Hematopoietic multipotent progenitor cell treated with erythropoietin and hydrocortisone succinate and interleukin-3 and kit ligand, for 6 days (in vitro differentiated cells): ENCODE measurements at places on chromosomes 6 and 20.

DNA sequence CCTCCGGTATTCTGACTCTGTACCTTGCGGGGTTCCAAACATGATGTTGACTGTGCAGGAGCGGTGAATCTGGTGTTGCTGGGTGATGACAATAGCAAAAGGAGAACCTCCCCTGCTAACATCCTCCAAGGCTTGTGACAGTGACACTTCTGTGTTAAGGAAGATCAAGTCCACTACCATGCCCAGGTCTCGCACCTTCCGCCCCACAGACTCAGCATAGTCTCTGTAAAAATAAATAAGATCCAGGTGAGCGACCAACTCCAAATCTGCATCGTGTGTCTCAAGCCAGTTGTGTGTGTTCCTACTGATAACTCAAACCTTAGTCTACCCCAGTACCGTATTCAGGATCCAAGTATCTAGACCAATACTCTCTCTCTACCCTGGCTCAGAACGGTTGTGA, 24.8 kb downstream of the NCOA5 start:
- DNase-seq = no peak

DNA sequence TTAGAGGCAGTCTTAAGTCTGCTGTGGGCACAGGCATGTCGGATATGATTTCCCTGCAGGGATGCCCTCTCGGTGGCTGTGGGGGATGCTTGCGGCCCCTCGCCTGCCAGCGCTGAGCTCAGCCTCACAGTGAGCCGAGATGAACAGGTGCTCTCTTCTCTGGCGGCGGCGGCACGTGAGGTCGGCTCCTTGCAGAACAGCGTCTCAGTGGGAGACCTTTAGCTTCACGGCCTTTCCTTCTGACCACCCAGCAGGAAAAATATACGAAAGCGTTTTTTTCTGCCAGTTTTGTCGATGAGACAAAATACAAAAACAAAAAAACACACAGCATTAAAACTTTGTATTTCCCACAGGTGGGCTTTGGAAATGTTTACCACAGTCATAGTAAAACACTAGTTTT, 23.6 kb downstream of the FOXA2 start:
- DNase-seq = no peak

DNA sequence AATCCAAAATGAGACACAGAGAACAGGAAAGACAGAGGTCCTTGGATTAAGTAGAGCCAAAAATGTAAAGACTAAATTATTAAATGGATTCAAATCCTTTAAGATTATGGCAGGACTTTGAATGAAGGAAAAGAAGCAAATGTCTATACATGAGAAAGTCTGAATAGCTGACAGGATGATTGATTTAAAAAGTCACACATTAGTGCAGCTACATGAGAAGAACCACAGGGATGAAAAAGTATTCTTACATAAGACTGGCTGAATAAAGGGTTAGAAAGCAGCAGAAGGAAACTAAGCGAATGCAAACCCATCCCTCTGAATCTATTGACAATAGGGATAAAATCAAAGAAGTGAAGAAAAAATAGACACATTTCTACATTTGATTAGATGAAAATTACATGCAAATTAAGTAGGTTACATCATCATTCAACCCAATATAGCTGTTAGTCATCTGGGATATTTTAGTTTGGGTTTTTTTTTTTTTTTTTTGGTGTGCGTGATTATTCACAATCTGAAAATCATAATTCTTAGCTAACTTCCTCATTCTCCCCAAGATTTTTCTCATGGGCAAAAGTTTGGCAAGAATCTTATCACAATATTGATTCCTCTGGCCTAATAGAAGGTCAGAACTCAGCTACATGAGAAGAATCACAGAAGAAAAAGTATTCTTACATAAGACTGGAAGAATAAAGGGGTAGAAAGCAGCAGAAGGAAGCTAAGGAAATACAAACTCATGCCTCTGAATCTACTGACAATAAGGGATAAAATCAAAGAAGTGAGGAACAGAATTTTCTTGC, 845.4 kb downstream of the HACE1 start:
- DNase-seq = no peak

- DNase-seq = peak; percentile 46
Observed at GRCh38 chr6:166318649-166319600, 10.7 kb upstream of the PRR18 start.

DNA sequence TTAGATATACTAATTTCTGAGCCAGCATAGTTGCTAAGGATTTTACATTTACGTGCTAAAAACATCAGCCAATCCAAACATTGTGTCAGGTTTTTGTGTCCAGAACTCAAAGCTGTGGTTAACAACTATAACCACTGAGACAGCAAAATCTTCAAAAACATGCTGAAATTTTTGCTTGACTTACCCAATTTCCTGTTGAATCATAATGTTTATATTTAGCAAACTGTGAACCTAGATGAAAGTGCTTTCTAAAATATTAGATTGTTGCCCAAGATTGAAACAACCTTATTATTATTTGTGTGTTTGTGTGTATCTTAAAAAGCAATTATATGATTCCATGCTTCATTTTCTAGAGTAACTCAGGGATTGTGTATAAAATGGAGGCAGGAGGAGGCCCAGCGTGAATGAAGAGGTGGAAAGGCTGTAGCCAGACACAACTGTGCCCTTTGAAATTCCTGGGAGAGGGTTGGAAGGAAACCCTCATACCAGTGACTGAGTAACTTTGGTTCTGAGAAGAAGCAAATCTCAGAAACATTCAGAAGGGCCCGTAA, 48.0 kb downstream of the ARMC2 start:
- DNase-seq = peak; percentile 64

- no peak for DNase-seq
Observed at GRCh38 chr6:136980070-136980469, 58.0 kb downstream of the SLC35D3 start.

- no peak for DNase-seq
Observed at GRCh38 chr20:60785785-60786184, 466.3 kb upstream of the CDH4 start.

DNA sequence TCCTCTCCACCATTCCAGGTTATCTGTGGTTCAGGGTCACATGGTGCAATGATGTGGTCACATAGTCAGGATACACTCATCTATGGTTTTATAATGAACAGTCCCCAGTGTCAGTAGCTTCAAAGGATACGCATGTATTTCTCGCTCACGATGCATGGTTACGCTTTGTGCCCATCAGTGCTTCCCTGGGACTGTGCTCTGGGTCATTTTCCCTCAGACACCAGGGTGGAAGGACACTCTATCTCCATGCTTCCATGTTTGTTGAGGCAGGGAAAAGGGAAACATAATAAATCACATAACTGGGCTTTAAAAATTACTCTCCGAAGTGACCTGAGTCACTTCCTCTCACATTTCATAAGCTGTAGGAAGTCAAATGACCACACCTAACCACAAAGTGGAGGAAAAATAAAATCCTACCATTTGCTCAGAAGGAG, 394.8 kb upstream of the NOX3 start:
- DNase-seq = no peak

DNA sequence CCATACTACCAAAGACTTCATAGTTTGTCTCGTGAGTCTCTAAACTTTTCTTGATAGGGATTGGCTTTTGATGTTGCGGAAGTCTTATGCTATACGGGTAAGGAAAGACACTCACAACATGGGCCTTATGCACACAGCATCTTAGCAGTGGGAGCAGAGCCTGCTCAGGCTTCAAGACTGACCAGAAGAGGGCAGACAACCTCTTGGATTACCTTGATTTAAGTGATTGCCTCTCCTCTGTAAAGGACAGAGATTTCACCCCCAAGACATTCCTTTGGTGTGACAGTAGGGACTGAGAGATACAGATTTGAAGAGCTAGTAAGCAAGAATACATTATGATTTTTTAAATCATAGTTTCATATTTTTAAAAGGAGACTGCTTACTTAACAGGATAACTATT, 71.0 kb upstream of the SAMD3 start:
- DNase-seq = peak; percentile 67

- no peak for DNase-seq
Observed at GRCh38 chr20:5096463-5096862, 23.3 kb downstream of the PCNA start.

DNA sequence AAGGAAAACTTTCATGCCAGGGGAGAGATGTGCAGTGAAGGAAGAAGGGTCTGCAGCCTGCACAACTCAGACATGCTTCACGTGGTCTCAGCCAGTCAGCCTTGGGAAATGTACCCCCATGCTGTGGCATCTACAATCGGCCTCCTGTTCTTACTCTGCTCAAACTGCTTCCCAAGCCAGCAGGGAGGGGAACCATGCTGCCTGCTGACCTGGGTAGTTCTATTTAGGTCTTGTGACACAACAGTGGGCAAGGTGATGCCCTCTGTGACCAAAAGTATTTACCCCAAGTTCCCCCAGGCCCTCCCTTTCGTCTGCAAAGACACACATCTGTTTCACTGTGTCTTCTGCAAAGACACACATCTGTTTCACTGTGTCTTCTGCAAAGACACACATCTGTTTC, 106.9 kb downstream of the SLC23A2 start:
- no peak for DNase-seq

DNA sequence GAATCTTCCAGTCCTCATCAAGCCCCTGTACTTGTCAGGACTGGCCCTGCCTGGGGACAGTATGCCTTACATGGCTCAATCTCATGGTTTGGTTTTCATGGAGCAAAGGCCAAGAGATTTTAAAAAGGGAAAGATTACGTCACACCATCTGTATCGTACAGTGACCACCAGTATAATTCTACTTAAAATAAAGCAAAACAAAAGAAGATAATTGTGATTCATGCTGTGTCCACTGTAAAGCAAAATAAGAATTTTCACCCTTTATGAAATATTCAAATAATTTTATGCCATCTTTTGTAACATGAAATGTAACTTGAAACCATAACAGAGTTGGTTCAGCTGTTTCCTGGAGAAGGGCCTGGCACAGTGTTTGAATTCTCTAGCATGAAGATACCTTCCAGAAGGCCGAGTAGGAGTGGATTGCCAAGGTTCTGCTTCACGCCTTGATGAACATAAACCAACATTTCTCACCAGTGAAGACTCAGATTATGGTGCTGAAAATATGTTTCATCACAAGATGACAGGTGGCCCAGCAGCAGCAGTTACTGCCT, 486.5 kb downstream of the RFPL4B start:
- DNase-seq = no peak

DNA sequence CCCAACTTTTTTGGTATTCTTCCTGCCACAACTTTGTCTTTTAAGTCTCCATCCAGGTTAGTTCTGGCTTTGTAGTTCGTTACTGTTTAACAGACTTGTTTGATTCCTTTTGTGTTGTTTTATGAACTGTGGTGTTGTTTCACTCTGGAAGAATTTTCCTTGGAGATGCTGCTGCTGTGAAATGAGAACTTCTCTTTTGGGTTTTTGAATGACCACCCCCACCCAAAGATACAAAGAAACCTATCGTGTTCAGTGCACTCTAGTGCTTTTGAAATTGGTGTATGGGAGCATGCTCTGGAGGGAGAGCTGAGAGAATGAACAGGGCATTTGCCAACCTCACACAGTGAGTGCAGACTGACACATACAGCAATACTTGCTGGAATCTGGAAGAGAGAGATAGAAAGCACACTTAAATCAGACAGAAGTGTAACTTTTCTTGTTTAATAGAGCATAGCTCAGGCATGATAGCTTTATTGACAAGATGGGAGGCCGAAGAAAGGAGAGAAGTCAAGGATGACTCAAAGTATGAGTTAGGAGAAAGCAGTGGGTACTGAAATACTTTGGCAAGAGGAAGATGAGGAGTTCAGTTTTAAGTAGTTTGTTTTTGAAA, 293.1 kb downstream of the SOX4 start:
- DNase-seq = no peak

GRCh38 chr6:31558631-31559500, 11.5 kb downstream of the NFKBIL1 start:
- peak; percentile 84 for DNase-seq

DNA sequence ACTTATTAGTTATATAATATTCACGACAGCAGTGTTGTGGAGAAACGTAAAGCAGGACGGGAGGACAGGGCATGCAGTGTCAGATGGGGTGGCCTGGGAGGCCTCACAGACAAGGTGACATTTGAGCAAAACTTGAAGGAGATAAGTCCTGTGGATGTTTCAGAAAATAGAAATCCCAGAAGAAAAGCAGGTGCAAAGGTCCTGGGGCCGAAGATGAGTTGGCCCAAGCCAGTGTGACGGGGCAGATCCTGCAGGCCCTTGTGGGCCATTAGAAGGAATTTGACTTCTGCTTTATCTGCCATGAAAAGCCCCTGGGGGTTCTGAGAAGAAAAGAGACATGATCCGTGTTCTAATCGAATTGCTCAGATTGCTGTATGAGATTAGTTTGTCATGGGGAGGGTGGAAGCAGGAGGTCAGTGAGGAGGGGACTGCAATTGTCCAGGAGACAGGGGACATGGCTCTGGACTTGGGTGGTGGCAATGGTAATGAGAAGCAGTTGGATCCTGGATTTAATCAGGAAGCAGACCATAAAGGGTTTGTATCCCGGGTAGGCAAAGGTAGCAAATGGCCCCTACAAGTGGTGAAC, 437.4 kb upstream of the SULF2 start:
- no peak for DNase-seq

GRCh38 chr6:104795363-104795762, 64.4 kb downstream of the HACE1 start:
- DNase-seq = no peak

DNA sequence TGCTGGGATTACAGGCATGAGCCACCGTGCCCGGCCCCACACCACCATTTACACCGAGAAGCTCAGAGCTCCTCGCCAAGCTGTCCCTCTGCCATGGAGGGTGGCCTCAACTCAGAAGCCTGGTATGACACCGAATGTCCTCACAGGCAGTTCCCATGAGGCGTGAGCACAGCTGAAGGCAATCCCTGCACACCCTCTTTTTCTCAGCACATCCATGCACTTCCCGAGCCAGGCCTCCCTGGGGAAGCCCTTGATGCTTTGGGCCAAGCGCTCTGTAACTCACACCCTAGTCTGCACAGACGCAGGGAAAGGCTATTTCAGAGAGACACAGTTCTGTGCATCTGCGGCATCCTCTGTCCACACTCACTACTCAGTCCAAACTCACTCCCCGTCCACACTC, 18.4 kb downstream of the THBS2 start:
- DNase-seq = no peak

DNA sequence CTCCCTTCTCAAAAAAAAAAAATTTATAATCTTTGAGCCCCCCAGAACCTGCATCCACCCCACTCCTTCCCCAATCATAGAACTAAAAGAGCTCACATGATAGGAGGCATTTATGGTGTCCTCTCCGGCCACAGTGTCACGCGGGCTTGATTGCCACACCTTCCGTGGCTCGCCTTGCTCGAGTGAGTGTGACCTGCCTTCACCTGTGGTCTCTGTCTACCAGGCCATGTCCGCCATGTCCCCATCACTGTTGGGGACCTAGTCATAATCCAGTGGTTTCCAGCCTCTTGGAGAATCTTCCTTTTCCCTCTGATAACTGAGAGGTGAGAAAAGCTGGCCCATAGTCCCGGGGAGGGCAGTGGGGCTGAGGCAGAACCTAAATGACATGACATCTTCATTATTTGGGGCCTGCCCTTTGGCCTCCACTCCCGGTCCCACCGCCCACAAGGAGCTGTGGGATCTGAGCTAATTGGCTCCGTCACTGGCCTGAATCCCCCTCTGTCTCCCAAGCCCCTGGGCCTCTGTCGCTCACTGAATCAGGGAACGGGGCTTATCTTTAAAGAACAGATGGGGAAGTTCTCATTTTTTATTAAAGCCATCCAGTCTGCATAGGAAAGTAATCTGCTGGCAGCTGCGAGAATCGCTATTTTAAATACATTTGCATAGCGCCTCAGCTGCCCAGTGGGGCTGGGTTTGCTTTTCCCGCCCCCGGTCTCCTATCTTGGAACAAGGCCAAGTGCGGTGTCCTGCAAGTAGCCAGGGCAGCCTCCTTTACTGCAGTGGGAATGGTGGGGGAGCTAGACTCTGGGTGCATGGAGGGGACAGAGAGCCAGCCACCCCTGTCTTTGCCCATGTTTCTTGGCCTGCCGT, 197.6 kb upstream of the PMEPA1 start:
- DNase-seq = peak; percentile 44
